ENCODE measurements at places on chromosomes 2 and 18.

GRCh38 chr18:32831781-32832180, 59.0 kb upstream of the KLHL14 start:
- DNase-seq: no peak

- no peak for DNase-seq
Observed at GRCh38 chr2:98372579-98372978, 26.3 kb downstream of the CNGA3 start.

DNA sequence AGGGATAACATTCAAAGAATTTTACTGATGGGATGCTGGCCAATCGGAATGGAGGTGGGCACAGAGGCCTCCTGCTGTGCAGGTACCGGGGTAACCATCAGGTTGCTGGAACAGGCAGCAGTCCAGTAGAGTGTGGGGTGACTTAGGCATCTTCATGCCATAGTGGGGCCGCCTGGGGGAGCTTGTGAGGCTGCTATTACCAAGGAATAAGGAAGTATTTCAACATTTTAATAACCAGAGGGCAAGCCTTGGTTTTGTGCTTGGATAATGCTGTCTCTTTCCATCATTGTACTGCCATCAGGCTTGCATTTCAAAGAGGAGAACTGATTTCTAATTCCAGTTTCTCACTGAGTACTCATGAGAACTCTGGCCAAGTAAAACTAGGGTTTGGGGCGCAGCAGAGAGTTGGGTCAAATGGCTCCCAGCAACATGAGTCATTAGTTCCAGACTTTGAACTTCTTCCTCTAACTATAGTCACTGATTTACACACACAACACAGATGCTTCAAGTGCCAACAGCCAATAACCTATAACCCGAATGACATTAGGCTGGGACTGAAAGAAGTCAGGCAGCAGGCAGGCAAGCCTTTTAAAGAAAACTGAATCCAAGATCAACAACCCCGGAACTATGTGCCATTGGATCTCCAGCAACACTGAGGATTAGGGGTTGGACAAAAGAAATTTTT, 56.1 kb upstream of the FHL2 start:
- DNase-seq: no peak

- DNase-seq: no peak
Observed at GRCh38 chr2:64748561-64748960, 94.8 kb upstream of the SERTAD2 start.

GRCh38 chr2:142585785-142586184, 291.7 kb upstream of the KYNU start:
- DNase-seq: no peak

GRCh38 chr2:8886876-8887275, 49.5 kb upstream of the KIDINS220 start:
- no peak for DNase-seq

DNA sequence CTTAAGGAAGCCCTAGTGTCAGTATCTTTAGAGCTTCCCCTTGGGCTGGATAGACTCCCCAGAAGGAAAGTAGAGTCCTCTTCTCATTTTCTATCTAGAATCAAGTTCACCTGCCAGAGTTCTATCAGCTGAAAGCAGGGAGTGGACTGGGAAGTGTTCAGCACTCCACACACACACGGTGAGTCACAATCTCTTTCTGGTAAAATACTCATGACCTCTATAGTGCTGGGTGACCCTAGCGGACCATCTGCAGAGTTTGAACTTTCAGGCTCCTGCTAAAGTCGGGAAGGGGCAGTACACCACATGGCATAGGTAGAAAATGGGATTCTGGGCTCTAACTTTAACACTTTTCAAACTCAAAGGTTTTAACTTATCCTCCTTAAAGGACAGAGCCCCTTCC, 43.3 kb downstream of the SAP130 start:
- no peak for DNase-seq

DNA sequence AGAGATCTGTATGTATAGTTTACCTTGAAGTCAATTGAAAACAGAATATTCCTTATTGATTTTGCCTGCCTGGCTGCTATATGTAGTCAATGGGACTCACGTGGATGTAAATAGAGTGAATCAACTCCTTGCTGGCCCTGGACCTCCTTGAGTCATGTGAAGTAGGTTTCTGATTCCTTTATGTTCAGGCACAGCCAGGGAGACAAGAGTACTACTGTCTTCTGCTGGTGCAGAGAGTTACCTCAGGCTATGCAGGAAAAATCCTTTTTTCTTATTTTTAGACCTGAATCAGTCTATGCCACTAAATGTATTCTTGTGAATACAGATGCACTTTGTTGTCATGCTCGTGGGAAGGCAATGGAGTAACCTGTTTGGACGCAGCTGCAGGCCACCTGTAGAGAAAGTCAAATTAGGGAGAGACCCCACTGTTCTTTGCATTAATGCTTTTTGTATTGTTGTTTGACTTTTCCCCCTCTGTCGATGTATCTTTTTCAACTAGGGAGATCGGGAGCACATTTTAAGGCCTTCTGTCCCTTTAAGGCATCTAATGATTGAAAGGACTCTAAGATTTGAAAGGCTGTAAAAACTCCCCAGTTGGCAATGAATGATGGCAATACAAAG, 473.9 kb downstream of the ARHGAP15 start:
- DNase-seq: no peak

DNA sequence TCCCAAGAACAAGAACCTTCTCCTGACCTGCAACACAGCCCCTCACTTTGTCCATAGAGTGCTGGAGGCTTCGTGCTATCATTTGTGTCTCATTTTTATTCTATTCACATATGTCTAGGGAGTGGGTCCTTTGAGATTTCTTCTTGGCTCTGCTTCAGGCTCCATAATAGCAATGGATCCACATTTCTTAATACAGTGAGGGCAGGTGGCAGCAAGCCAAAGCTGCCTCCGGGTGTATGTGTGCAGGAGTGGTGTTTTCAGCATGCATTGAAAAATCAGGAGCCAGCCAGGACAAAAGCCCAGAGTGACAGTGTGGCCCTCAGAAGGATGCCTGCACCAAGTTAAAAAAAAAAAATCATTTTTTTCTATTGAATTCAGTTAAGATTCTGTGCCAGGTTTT, 115.1 kb upstream of the PELI1 start:
- no peak for DNase-seq

DNA sequence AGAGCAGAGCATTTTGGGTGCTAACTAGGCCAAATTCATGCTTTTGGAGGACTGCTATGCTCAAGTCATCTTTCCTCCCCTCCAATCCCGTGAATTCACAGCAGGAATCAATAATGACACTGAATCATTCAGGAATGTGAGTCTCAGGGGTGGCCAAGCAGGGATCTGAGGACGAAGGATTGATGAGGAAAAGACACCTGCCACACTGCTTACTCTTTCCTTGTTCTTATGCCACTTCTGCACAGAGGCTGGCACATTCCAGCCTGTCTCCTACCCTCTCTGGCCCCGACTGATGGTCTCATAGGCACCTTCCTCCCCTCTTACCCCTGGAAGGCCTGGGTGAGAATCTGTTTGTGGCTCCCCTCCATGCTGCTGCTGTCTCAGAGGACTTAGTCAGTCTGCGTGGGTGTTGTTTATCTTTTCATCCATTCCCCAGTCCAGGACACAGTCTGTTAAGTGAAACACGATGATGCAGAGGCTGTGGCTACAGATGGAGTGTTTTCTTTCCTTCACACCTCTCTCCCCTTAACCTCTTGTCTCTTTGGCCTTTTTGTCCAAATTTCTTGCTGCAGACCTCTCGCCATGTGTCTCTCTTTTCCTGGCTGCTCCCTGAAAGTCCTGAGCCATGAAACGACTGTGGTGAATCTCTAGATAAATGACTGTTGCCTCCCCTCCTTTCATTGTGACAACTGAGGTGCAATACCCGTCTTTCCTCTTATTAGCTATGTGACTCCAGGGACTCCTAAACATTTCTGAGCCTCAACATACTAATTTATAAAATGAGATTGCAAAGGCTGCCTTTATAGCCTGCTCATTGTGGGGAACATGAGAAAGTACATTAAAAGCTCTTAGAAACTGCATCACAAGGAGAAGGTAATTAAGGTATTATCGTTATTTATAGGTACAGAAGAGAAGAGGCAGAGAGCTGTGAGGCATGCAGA, 86.9 kb downstream of the RDH14 start:
- DNase-seq: no peak

GRCh38 chr2:99754210-99754609, 264.4 kb upstream of the REV1 start:
- no peak for DNase-seq

DNA sequence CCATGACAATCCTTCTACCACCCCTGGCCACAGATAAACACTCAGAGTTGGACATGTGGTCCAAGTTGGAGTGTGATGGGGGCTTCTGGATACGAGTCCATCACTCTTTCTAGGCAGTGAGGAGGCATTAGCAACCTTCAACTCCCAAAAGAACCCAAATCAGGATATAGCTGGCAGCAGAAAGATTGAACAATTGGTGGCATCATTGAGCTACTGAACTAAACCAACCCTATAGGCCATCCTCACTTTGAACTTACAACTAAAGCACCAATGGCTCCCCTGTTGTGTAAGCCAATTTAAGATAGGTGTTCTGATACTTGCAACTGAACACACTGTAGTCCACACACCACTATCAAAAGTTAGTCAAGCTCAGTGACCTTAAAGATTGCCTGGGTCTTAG, 24.0 kb upstream of the MARCO start:
- no peak for DNase-seq

DNA sequence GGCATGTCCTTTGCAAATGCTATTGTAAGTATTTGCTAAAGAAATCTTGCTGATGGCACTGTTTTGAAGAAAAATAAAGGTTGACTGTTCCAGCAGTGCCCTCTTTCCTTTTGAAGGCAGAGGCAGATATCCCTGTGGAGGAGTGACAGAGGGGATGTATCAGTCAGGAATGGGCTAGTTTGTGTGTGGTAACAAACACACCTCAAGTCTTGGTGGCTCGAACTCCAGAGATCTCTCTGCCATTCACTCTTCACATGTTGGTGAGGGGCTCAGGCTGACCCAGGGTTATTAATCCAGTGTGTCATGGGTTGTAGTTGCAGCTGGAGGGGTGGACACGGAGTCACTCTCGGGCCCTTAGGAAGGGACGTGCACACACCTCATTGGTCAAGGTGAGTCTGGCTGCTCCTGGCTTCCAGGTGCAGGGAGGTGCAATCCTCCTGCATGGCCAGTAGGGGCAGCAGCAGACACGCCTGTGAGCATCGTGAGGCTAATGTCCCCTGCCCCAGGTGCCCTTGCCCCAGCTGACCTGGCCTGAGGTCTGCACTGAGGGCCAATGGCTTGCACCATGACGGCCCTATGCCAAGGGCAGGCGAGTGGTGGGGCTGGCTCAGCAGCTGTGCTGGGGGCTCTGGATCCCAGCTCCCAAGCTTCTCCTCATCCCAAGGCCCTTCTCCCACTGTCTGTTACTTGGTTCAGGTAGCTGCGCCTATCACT, 146.5 kb downstream of the ASB1 start:
- DNase-seq: no peak

- no peak for DNase-seq
Observed at GRCh38 chr2:98487806-98488189, 43.1 kb downstream of the INPP4A start.
